Activated naive CD8-positive, alpha-beta T cell treated with anti-CD3 and anti-CD28 coated beads, Interleukin-2, amount 10 ng/mL, durations not matched to agents 7 days and 5 days (primary cell): ENCODE measurements at places on chromosomes 4 and X. TPM values are rescaled to one million over a fixed set of nuclear protein-coding genes. Genes with fewer than 3 reads are reported as not detected.

Gene ODAPH
- not detected for total RNA-seq

Gene LEF1
- 309 TPM for total RNA-seq

DNA sequence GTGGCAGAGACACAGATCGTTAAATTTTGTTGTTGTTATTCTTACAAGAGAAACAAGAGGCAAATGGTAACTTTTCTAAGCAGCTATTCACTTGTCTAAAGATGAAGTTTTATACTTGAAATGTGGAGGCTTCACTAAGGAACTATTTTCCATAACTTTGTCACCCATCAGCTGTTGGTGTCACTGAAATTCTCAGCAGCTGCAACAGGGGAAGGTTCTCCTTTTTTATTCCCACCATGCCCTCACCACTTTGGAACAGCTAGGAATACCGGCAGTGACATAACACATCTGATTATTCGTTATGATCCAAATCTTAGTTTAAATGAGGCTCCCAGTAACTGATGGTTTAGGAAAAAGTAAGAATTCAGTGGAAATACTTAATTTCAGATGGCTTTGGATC, 147.0 kb upstream of the LEF1 start:
- DNase-seq, result no peak

Gene EXOC1L
- not detected for total RNA-seq

Gene GYG2
- not detected for total RNA-seq

Gene ADD1
- 261 TPM for total RNA-seq
